Hematopoietic multipotent progenitor cell treated with erythropoietin and hydrocortisone succinate and interleukin-3 and kit ligand, for 4 days (in vitro differentiated cells): ENCODE measurements at places on chromosomes 4 and X.

DNA sequence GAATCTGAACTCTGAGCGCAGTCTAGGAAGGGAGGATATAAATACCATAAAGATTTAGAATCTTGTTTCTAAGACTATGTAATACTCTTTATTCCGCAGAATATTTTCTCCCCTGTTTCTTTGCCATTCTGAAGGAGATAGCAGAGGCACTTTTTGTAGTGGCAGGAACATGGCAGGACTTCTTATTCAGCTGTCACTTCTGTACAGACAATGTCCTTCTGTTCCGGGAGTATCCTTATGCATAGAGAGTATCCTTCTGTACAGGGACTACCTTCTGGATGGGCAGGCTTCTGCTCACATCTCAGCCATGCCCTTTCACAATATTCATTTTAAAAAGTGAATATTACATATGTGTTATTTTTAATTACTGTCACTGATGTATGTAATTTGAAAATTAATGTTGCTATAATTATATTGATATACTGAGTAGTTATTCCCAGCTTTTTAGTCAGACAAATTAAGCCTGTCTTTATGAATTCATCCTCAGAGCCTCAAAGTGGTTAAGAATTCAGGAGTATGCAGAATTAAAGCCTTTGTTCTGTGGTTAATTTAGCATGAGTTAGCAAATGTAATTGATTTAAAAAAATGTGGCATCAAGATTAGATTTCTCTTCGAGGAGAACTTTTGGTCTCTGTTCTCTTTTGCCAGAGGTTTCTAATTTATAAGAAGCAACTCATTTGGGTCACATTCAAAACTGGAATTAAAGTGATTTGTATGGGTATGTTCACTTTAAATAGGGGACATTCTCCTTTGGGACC lies 174.4 kb downstream of the FHIP1A start:
- DNase-seq = no peak

- no peak for DNase-seq
These were observed 103.7 kb downstream of the ADRA2C start for GRCh38 chr4:3869661-3870566.

DNA sequence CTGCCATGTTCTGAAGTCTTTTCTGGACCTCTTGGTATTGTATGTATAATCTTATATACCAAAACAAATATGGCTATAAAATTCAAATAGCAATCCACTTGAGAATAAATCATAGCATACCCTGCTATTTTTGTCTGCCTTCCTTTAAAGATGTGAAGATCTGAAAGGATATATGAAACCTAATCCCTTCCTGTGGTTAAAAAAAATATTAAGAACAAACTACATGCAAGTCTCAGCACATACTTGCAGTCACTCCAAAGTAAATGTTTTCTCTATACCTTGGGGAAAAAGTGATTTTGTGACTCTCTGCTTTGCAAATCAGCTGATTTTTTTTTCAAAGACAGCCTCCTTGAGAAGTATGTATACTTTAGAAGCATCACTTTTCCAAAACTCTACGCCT lies 322.9 kb downstream of the ANKRD50 start:
- no peak for DNase-seq

DNA sequence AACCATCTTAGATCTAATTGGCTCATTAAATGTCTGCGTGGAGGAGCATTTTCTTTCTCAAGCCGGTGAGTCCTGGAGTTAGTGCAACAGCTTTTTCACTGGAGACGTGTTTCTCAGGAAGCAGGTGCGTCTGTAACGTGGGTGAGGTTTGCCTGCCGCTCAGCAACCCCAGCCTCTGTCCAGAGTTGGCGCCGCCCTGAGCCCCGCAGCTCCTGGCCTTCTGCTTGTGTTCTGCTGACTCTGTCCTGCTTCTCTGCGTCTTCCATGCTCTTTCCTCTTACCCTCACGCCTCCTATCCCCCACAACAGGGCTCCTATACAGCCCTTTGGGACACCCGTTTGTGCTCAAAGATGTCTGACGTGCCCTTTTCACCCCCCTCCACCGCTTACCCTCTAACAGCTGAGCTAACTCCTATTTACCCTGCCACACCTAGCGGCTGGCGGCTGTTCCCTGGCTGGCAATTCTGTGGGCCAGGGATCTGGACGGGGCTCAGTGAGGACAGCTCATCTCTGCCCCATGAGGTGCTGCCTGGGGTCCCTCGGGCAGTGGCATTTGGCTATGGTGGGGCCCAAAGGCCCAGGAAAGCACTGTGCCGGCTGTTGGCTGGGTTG lies 18.8 kb downstream of the DOK7 start:
- DNase-seq = no peak

- DNase-seq = peak; percentile 77
These were observed 339.7 kb upstream of the PCDH7 start for GRCh38 chr4:30380404-30380998.

GRCh38 chr4:168757500-168757899 lies 252.6 kb downstream of the CBR4 start:
- no peak for DNase-seq

GRCh38 chr4:98262431-98262830 lies 1.2 kb downstream of the RAP1GDS1 start:
- peak; percentile 33 for DNase-seq

DNA sequence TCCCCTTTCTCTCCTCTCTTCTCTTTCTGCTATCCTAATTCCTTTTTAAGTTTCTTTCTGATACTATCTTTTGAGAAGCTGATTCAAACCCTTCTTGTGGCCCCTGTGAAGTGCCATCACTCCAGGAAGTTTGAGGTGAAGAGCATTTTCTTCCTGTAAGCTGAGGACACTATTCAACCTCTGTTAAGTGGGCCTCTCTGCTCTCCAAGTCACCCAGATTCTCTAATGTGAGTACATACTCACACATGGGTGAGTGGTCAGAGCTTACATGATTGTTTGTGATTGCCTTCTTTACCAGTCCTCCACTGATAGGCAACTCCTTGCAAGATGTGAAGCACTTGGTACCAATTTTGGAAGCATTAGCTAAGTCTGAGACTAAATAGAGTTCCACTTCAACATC lies 18.4 kb upstream of the SMIM10L2A start:
- no peak for DNase-seq

DNA sequence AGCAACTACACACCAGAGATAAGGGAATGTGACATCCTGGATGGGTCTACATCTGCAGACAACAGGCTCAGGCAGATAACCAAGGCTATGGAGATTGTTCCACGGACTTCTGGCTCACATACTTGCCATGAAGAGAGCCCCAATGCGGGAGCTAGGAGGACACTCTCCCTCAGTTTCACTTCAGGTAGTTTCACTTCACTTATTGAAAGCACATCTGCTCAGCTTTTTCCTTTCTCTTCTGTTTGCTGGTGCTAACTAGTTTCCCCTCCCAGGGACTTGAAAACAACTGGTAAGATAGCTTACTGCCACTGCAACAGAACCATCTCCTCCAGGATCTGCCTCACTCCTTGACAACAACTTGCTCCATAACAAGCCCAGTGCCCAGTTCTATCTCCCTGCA lies 1.4 kb upstream of the CT47C1 start:
- DNase-seq = no peak

DNA sequence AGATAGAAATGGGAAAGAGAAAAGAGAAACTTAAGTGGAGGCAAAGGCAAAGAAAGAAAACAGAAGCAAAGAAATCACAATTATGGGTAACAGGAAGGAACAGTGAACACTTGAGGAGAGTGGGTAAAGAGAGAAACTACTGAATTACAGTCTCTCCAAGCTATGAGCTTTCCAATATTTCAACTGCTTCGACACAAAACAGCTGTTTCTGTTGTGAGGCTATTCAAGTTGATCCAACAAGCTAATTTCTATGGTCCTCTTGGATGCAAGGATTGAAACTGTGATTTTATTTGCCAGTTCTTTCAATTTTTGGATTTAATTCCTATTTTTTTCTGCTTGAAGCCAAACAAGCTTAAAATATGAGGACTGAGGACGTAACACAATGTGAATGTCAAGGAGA lies 80.5 kb upstream of the ADGRA3 start:
- DNase-seq = no peak

DNA sequence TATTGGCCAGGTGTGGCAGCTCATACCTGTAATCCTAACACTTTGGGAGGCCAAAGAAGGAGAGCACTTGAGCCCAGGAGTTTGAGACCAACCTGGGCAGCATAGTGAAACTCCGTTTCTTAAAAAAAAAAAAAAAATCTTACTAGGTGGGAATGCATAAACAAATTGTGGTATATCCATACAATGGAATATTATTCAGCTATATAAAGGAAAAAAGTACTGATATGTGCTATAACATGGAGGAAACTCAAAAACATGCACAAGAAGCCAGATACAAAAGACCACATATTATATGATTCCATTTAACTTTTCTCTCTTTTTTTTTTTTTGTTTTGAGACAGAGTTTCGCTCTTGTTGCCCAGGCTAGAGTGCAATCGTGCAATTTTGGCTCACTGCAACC lies 13.5 kb upstream of the BCORL1 start:
- DNase-seq = no peak

GRCh38 chrX:13164611-13165010 lies 120.2 kb upstream of the FAM9C start:
- DNase-seq = no peak

DNA sequence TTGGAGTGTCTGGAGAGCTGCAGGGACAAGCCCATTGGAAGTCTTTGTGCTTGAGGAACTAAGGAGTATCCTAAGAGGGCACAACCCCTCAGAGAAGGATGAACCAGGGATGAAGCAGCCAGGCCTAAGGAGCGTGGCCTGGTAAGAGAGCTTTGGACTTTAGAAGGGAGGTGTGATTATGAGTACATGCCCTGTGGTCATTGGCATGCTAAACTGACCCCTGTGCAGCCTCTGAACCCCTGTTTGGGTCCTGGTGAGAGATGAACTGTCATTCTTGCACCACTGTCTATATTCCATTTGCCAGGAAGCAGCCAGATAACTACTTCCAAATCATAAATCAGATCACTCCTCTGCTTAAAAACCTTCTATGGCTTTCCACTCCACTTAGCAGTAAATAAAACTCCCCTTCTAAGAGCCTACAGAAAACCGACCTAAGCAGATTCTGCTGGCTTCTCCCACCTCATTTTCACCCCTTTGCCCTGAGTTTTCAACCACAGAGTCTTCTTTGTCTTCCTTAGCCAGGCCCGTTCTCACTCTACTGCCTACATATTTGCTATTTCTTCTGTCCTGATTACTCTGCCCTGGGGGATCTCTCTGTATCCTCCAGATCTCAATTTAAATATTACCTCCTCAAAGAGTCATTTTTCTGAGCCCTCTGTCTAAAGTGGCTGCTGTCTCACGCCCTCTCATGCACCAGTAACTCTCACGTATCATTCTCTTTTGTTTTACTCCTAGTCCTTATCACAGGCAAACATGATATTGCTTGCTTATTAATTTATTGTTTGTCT lies 56.7 kb downstream of the MID1IP1 start:
- DNase-seq = no peak

- DNase-seq = no peak
These were observed 464.4 kb upstream of the BOD1L1 start for GRCh38 chr4:14091966-14092365.

- DNase-seq = peak; percentile 75
These were observed 10.7 kb upstream of the S100P start for GRCh38 chr4:6682862-6683590.

DNA sequence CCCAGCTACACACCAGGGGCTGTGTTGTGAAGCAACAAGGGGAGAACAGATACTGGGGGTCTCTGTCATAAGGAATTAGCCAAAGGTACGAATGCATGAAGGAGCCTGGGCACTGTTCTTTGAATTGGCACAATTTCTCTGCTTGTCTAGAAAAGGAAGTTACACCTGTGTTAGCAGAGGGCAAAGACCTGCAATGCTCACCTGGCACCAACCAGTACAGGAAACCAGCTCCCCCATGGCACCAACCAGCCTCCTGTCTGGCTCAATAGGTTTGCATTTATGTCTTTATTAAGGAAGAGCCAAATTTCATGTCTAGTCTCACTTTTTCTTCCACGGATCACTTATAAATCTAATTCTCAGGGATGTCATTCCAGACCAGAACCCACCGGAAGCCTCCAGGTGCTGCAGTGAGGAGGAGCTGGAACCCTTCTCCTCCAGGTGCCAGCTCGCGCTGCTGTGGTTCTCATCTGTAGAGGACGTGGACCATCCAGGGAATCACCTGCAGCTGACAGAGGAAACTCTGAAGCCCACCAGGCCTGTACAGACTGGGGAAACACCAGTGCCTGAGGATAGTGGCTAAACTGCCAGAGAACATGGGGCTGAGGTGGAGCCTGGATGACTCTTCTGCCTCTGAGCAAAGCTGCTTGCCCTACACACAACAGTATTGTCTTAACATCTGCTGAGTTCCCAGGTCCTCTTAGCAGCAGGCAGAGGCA lies 113.4 kb upstream of the TRIM2 start:
- DNase-seq = no peak

DNA sequence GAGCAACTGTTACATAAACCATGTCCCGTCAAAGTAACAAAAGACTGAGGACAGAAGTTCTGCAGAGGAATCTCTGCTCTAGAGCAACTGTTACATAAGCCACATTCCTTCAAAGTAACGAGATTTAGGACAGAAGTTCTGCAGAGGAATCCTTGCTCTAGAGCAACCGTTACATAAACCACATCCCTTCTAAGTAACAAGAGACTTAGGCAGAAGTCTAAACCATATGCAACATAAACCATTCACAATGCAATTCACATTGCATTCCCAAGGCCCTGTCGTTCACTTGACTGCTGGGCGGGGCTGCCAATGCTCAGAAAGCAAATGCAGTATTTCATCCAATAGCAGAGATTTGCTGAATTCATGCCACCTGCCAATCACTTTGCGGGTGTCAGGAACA lies 124.4 kb upstream of the PUDP start:
- DNase-seq = no peak

GRCh38 chr4:73860917-73861316 lies 7.8 kb downstream of the PF4V1 start:
- DNase-seq = no peak

GRCh38 chr4:11857881-11858280 lies 429.2 kb upstream of the HS3ST1 start:
- DNase-seq = no peak

DNA sequence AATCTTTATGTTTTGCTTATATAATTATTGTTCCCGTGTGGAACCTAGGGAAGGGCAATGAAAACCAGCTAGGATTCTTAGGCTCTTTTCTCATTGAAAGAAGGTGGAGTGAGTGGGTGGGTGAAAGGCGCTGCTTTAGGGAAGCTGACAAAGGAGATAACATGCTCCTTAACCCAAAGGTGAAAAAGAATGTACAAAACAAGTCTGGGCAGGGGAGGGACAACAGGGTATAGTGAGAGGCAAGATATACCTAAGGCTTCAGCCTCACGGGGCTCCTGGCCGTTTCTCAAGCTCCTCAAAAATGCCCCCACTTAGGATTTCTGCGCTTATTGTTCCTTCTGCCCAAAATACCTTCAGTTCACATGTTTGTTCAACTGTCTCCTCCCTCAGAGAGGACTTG lies 1.8 kb downstream of the SH2D1A start:
- peak; percentile 9 for DNase-seq

- DNase-seq = peak; percentile 76
These were observed 137.4 kb upstream of the GUCY1A1 start for GRCh38 chr4:155529272-155529671.

- DNase-seq = no peak
These were observed 365.5 kb downstream of the ZNF674 start for GRCh38 chrX:46179748-46180147.

GRCh38 chr4:1746265-1746691 lies 25.0 kb downstream of the TACC3 start:
- DNase-seq = peak; percentile 92

GRCh38 chrX:38438321-38438720 lies 85.9 kb downstream of the OTC start:
- DNase-seq = peak; percentile 25
